ENCODE measurements at places on chromosomes 4 and X.

GRCh38 chrX:107677501-107677901 is 49.2 kb downstream of the PRPS1 start:
- no peaks in the 10 kb centered on the region for H3K27me3 ChIP-seq
- peaks cover 34% of the 10 kb centered on the region for H3K4me1 ChIP-seq
- no peak for DNase-seq

DNA sequence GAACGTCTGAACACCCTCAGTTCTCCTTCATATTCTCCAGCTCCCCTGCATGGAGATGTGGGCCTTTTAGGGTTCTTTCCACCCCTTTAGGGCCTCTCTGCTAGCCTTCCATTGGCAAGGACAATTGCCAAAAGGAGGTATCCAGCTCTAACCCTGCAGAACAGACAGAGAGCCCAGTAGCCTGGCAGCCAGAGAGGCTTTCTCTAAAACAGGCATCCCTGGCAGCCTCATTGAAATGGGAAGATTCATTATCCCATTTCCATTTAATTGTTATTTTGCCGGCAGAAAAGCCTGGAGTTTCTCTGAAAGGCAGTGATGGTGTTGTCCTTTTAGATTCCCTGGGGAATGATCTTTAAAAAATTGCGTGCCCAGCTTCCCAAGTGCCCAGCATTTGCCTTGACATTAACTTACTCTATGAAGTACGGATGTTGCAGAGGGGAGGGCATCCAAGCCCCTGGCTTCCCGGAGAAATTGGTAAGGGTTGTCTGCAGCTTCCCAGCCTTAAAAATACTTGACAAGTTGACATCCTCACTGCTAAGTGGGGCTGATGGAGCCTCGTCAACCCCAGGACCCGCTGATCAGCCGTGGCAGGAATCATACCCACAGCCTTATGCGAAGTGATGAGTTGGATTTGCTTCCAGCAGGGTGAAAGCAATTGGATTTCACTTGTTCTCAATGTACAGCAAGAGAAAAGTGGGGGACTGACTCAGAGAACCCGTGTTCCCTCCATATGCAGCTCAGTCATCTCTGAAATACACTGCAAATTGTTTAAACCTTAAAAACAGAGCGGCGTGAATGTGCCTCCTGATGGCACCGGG is 244.1 kb downstream of the CRLF2 start:
- no peak overlapping the region for H3K27ac ChIP-seq
- H3K4me1 ChIP-seq, result no peaks in the 10 kb centered on the region
- no peak for DNase-seq
- H3K36me3 ChIP-seq, result no peaks in the 10 kb centered on the region
- no peak overlapping the region for H3K4me3 ChIP-seq
- H3K27me3 ChIP-seq, result no peaks in the 10 kb centered on the region

GRCh38 chr4:109207061-109207460 is 95.4 kb downstream of the COL25A1 start:
- no peak for DNase-seq
- no peaks in the 10 kb centered on the region for H3K36me3 ChIP-seq
- no peaks in the 10 kb centered on the region for H3K4me1 ChIP-seq
- no peak overlapping the region for H3K27ac ChIP-seq
- peaks cover 3% of the 10 kb centered on the region for H3K27me3 ChIP-seq
- H3K4me3 ChIP-seq, result no peak overlapping the region

DNA sequence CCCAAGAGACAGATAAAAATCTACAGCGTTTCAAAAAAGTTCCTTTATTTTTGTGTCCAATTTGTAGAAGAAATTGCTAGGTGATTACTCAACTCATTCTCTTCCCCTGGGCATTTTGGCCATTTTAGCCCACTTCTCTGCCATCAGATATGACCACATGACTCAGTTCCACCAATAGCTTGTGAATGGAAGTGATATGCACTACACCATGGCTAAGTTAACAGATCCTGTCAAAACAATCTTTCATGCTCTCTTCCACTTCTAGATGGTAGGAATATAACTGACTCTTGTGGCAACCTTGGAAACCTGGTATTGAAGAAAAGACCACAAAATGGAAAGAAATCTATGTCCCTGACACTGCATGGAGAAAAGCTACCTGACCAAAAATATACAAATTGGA is 26.2 kb upstream of the FREM3 start:
- no peak overlapping the region for H3K4me3 ChIP-seq
- H3K27ac ChIP-seq, result no peak overlapping the region
- DNase-seq, result no peak
- H3K4me1 ChIP-seq, result no peaks in the 10 kb centered on the region
- H3K36me3 ChIP-seq, result no peaks in the 10 kb centered on the region

DNA sequence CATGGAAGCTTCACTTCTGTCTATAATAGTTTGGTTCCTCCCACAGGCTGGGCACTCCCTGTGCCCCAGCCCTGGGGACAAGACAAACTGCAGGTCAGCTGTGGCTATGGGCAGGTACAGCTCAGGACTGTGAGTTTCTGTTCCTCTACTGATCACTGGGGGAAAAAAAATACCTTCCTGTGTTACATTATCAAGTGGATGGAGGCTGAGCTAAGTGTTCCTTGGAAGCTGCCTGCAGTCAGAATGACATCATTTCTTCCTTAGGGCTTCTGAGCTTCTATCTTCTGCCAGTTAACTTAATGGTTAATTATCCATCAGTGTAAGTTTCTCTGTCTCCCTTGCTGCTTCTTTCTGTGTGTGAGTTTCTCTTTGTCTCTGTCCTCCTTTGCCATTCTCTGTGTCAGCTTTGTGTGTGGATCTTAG is 4.6 kb downstream of the RAB33A start:
- no peak overlapping the region for H3K4me3 ChIP-seq
- DNase-seq, result no peak
- no peaks in the 10 kb centered on the region for H3K36me3 ChIP-seq
- H3K27me3 ChIP-seq, result no peaks in the 10 kb centered on the region
- no peak overlapping the region for H3K27ac ChIP-seq

GRCh38 chr4:55386840-55387239 is 8.9 kb upstream of the TMEM165 start:
- H3K36me3 ChIP-seq, result no peaks in the 10 kb centered on the region
- H3K4me3 ChIP-seq, result no peak overlapping the region
- DNase-seq, result no peak

- H3K36me3 ChIP-seq, result no peaks in the 10 kb centered on the region
- H3K27ac ChIP-seq, result no peak overlapping the region
- no peak for DNase-seq
- H3K4me3 ChIP-seq, result no peak overlapping the region
Measured at GRCh38 chr4:112063260-112063659, 82.0 kb upstream of the FAM241A start.

Measured in RWPE2 (cell line).